ENCODE measurements at places on chromosomes 1 and 21. TPM values are rescaled to one million over a fixed set of nuclear protein-coding genes. Genes with fewer than 3 reads are reported as not detected.

Gene FCGR2B
- total RNA-seq = not detected

- no peaks in the 10 kb centered on the region for H3K27me3 ChIP-seq
- no peak for DNase-seq
- no peak overlapping the region for H3K4me3 ChIP-seq
- H3K27ac ChIP-seq = no peak overlapping the region
Observed at GRCh38 chr21:27715131-27715530, 748.2 kb upstream of the ADAMTS5 start.

- H3K4me1 ChIP-seq = peaks cover 68% of the 10 kb centered on the region
- peak overlapping the region; percentile 90 for H3K27ac ChIP-seq
- DNase-seq = peak; percentile 15
- H3K4me3 ChIP-seq = peak overlapping the region; percentile 35
- H3K27me3 ChIP-seq = no peaks in the 10 kb centered on the region
Observed at GRCh38 chr1:116325922-116326321, 47.1 kb upstream of the ATP1A1 start.

- peak; percentile 8 for DNase-seq
- H3K27me3 ChIP-seq = no peaks in the 10 kb centered on the region
- H3K4me3 ChIP-seq = no peak overlapping the region
- H3K4me1 ChIP-seq = peaks cover 33% of the 10 kb centered on the region
- no peaks in the 10 kb centered on the region for H3K36me3 ChIP-seq
Observed at GRCh38 chr1:92411511-92411910, 75.2 kb downstream of the GFI1 start.

- no peaks in the 10 kb centered on the region for H3K36me3 ChIP-seq
- H3K4me1 ChIP-seq = peaks cover 4% of the 10 kb centered on the region
- no peaks in the 10 kb centered on the region for H3K27me3 ChIP-seq
- H3K4me3 ChIP-seq = no peak overlapping the region
Observed at GRCh38 chr1:110462964-110463363, 12.0 kb downstream of the PROK1 start.

DNA sequence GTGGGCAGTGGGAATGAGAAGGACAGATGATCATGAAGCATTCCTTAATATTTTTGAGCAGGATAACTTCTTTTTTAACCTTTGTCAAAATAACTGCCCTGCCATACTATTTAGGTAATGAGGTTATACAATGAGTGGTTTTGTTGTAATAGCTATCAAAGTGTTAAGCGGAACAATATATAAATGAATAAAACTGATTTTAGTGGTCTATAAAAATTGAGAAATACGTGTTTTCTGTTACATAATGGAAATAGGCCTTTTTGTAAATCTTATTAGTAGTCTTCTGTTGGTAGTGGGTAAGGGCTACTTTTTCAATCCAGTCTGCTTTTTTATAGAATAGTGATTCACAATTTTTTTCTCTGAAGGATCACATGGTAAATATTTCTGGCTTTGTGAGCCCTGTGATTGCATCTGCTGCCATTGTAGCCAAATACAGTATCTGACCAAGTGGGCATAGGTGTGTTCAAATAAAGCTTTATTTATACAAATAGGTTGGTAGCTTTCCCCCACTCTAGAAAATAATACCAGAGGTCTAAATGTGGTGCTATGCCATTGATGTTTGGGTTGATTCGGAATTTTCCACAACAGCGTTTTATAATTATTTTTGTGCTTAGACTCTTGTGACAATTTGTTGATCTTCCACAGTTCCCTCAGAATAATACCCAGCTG is 4.3 kb downstream of the NEK7 start:
- peak overlapping the region; percentile 94 for H3K4me3 ChIP-seq
- no peaks in the 10 kb centered on the region for H3K27me3 ChIP-seq
- DNase-seq = no peak
- H3K27ac ChIP-seq = peak overlapping the region; percentile 84

DNA sequence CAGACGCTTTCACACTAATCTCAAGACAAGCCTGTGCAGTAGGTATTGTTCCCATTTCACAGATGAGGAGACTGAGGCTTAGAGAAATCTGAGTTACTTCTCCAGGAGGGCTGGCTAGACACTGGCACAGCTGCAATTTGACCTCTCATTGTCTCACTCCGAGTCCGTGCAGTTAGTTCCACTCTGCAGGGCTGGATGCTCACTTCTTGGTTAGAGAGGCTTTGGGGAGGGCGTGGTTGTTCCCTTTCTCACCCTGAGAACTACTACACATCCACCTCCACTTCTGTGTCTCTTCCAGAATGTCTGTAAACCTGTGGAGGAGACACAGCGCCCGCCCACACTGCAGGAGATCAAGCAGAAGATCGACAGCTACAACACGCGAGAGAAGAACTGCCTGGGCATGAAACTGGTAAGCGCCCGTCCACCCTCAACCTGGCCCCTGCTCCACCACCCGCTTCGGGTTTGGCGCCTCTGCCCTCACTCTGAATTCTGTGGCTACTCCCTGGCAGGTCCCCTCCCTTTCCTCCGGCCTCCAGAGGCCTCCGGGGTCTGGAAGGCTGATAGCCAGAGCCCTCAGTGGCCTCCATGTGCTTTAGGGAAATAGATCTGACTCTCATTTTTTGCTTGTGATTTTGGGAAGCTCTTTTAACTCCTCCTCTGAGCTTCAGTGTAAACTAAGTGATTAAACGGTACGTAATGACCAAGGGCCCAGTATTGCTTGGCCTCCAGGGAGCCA is 29.1 kb downstream of the EIF2D start:
- H3K27me3 ChIP-seq = no peaks in the 10 kb centered on the region
- H3K4me3 ChIP-seq = peak overlapping the region; percentile 97
- peak overlapping the region; percentile 100 for H3K27ac ChIP-seq
- peak; percentile 56 for DNase-seq
- H3K4me1 ChIP-seq = peaks cover 99% of the 10 kb centered on the region

DNA sequence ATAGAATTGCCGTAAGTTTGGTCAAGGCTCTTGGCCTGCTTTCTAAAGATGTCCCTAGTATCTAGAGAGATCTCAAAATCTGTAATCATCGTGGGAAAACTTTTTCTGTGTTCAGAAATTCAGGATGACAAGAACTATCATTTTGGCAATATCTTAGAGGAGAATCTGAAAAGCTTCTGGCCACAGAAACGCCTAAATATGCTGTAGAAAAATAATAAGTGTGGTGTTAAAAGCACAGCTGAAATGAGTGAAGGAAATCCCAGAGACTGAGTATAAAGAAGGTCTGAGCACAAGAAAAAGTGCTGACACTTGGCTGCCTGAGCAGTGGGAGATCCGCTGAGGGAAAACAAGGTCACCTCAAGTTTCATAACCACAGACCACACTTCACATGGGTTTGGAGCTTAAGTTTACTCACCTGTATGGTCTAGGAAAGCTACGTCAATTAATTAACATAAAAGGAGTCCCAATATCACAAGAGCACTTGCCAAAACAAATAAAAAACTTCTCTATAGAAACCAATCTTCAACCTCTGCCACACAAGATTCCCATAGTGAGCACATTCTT is 235.2 kb upstream of the IRF2BP2 start:
- peak overlapping the region; percentile 75 for H3K4me3 ChIP-seq
- DNase-seq = peak; percentile 57
- H3K36me3 ChIP-seq = peaks cover 5% of the 10 kb centered on the region
- H3K27me3 ChIP-seq = no peaks in the 10 kb centered on the region

DNA sequence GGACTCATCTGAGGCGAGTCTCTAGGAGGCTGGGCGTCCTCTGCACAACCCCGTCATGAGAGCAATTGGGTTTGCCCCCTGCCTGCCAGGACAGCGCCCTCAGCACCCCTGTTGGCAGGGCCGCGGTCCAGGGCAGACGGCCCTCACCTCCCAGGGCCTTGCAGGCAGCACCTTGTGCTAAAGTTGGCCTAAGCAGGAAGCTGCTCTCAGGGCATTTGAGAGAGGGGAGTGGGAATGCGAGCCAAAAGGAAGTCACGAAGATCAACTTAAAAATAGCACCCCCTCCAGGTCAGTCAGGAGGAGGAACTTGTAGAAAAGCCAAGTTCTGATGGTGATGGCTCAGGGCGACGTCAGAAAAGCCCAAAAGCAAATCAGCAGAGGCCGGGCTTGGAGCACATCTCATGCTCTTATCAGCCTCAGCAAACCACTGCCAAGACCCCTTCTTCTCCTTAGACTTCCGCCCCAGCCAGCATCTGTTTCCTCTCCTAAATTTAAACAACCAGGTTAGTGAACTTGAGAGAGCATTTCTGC is 12.6 kb upstream of the ADORA3 start:
- peak overlapping the region; percentile 69 for H3K27ac ChIP-seq
- DNase-seq = peak; percentile 44
- peak overlapping the region; percentile 73 for H3K4me3 ChIP-seq
- peaks cover 50% of the 10 kb centered on the region for H3K4me1 ChIP-seq
- no peaks in the 10 kb centered on the region for H3K36me3 ChIP-seq
- H3K27me3 ChIP-seq = no peaks in the 10 kb centered on the region

DNA sequence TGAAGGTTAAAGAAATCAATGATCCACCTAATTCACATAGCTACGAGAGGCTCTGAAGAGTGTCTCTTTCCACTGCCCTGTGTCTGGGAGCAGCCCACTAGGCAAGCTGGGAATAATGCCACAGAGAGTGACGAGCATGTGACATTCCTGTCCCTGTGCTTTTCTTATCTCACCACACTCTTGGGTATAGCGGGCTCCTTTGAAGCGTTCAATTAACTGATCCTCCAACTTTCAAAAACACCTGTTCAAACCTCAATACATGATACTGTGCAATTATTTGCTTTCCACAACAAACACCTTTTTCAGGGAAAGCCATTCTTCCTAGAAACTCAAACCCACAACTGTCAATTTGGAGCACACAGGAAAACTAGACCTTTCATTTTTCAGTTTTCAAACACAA is 43.4 kb downstream of the PLPP3 start:
- H3K36me3 ChIP-seq = no peaks in the 10 kb centered on the region
- no peak overlapping the region for H3K27ac ChIP-seq
- H3K4me3 ChIP-seq = no peak overlapping the region
- H3K27me3 ChIP-seq = no peaks in the 10 kb centered on the region
- H3K4me1 ChIP-seq = no peaks in the 10 kb centered on the region
- DNase-seq = no peak

DNA sequence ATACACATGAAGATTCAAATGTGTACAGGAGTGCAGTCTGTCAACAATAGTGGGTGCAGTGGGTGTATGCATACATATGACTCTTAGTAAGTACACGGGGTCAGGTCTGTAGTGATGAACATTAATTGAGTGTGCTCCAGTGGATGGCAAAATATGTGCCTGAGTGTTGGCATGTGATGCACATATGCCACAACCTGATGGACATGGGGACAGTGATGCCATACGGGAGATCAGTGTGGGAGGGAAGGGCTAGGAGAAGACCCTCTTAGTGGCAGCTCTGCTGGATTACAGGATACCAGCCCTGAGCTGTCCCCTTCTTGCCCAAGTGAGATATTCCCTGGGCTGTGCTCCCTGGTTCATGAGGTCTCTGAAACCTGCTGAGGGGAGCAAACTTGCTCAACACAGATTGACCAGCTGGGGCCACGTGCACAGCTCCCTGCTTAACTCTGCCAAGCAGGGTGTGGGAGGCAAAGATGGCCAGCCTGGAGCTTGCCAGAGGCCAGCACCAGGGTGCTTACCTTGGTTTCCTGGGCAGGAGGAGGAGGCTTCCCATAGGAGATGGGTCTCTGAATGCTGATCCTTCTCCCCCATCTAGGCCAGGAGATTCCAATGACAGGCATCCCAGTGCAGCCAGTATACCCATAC is 2.2 kb downstream of the SHISA4 start:
- no peak for DNase-seq
- peaks cover 52% of the 10 kb centered on the region for H3K27me3 ChIP-seq
- peaks cover 8% of the 10 kb centered on the region for H3K4me1 ChIP-seq
- H3K36me3 ChIP-seq = no peaks in the 10 kb centered on the region

DNA sequence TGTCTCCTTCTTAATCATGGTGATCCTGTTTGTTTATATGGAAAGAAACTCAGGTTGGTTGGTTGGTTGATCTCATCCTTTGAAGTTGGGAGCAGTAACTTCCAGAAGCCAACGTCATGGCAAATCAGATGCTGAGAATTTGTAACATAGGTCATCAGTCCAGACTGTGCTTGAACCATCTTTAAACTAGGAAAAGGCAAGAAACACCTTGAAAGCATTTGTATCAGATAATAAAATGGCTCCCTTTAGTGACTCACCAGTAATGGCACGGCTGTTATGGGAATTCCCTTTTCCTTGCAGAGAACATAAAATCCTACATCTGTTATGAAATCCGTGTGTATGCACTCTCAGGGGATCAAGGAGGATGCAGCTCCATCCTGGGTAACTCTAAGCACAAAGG is 58.1 kb downstream of the SERBP1 start:
- H3K27ac ChIP-seq = peak overlapping the region; percentile 3
- H3K4me3 ChIP-seq = no peak overlapping the region
- no peaks in the 10 kb centered on the region for H3K27me3 ChIP-seq
- H3K36me3 ChIP-seq = peaks cover 67% of the 10 kb centered on the region

DNA sequence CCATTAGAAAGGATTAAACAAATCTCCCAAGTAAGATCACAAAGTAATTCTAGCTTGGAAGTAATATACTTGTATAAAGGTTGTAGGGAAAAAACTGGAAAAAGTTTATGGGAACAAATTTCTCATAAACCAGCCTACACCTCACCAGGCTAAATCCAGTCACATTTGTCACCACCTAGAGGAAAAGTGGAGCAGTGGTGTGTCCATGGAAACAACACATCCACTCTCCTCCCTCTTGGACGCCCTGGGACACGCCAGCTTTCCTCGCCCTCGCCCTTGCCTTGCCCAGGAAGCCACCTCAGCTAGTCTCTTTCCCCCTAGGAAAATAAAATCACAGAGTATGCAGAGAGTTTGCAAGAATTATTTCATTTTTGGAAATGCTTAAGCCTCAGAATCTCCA is 2.2 kb downstream of the PALMD start:
- DNase-seq = no peak
- no peaks in the 10 kb centered on the region for H3K4me1 ChIP-seq
- no peak overlapping the region for H3K4me3 ChIP-seq

DNA sequence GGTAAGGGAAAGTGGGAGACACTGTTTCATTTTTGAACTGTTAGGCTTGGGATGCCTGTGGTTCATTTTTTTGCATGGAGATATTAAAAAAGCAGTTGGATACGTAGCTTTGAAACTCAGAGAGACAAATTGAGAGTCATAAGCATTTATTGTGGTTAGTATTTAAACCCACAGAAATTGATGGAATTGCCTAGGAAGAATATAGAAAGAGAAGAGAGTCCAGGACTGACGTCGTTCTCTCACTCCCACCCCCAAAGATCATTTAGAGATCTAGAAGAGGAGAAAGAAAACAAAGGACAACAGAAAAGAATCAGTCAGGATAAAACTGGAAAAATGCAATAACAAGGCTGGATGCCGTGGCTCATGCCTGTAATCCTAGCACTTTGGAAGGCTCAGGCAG is 73.2 kb upstream of the BMP8A start:
- no peak overlapping the region for H3K4me3 ChIP-seq
- H3K4me1 ChIP-seq = peaks cover 29% of the 10 kb centered on the region
- peak overlapping the region; percentile 58 for H3K27ac ChIP-seq
- DNase-seq = no peak

- peak overlapping the region; percentile 100 for H3K4me3 ChIP-seq
- DNase-seq = no peak
- H3K27me3 ChIP-seq = no peaks in the 10 kb centered on the region
- H3K27ac ChIP-seq = peak overlapping the region; percentile 99
Observed at GRCh38 chr1:154222518-154222917, 1.8 kb downstream of the UBAP2L start.

- H3K4me3 ChIP-seq = no peak overlapping the region
- H3K27ac ChIP-seq = no peak overlapping the region
- no peak for DNase-seq
- H3K36me3 ChIP-seq = no peaks in the 10 kb centered on the region
- H3K4me1 ChIP-seq = peaks cover 5% of the 10 kb centered on the region
- H3K27me3 ChIP-seq = no peaks in the 10 kb centered on the region
Observed at GRCh38 chr21:26001356-26001755, 169.2 kb downstream of the APP start.

Measured in activated T-cell treated with anti-CD3 and anti-CD28 coated beads, Interleukin-2, amount 50 U/mL, for 72 hours (primary cell).